CD4-positive, alpha-beta T cell treated with Interleukin-12 subunit alpha and Interleukin-12 subunit beta, for 1 hour (primary cell): ENCODE measurements at places on chromosomes 2 and 18.

- no peak for DNase-seq
Observed at GRCh38 chr2:9231291-9232165, 24.9 kb downstream of the ASAP2 start.

DNA sequence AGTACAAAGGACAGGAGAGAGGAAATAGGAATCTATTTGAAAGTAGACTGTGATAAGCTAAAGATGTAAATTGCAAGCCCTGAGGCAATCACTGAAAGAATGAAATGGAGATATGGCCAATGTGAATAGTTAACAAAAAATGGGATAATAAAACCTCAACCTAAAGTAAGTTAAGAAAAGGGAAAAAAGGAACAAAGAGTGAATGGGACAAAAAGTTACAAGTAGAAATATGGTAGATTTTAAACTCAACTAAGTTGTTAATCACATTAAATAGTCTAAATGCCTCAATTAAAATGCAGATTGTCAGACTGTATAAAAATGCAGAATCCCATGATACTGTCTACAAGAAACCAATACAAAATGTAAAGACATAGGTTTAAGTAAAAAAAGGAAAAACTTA is 165.2 kb upstream of the RBMS1 start:
- DNase-seq: no peak

- no peak for DNase-seq
Observed at GRCh38 chr18:11009147-11009546, 140.2 kb downstream of the PIEZO2 start.

DNA sequence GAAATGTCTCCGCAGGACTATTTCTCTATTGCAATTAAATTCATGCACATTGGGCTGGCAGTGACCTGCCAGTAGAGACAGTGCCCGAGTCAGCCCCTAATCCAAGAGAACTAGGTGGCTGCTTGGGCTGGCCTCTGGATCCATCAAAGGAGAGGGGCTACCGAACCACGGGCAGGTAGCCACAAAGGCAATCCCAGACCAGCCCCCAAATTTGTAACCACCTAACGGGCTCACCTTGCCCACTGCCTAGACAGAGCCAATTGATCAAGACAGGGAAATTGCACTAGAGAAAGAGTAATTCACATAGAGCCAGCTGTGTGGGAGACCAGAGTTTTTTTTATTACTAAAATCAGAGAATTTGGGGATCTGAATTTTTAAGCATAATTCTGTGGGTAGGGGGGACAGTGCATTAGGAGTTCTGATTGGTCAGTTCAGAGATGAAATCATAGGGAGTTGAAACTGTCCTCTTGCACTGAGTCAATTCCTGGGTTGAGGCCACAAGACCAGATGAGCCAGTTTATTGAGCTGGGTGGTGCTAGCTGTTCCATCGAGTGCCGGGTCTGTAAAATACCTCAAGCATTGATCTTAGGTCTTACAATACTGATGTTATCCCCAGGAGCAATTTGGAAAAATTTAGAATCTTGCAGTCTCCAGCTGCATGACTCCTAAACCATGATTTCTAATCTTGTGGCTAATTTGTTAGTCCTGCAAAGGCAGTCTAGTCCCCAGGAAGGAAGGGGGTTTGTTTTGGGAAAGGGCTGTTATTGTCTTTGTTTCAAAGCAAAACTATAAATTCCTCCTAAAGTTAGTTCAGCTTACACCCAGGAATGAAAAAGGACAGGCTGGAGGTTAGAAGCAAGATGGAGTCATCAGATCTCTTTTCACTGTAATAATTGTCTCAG is 260.4 kb upstream of the SP5 start:
- no peak for DNase-seq

DNA sequence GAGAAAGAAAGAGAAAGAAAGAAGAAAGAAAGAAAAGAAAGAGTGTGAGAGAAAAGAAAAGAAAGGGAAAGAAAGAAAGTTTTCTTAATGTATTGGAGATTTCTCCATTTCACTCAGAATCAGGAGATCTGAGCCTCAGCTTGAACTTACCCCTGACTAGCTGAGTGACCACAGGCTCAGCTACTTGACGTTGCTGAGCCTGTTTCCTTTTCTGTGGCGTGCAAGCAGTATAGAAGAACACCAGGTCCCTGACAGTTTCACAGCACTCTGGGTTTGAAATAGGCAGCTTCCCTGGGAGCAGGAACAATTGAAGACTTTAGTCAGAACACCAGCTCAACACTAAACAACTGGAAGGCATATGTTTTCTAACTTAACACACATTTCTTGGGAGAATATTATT is 44.7 kb downstream of the MARCO start:
- no peak for DNase-seq

DNA sequence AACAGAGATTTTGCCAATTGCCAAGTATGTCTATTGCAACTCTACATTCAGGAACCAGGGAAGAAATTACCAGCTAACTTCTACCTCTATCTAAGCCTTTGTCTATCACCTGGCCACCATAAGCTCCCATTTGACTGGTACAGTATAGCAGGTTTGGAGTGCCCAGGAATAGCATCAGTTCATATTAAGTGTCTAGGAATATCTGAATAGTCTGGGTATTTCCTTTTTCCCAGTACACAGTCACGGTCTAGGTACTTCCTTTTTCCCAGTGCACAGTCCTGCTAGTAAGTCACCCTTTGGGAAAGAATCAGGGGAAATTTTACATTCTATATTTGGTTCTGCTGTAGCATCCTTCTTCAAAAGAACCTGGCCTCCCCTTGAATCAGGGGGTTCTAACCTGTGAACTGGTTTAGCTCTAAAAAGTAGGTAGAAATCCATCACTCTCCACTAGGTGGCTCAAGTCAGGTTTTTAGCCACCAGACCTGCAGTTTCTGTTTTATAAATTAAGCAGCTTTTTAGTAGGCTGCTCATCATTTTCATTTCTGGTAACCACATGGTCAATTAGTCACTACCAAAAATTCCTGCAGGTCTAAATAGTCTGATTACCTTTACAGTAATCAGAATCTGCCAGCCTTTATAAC is 49.3 kb upstream of the DNAJC10 start:
- DNase-seq: peak; percentile 51

DNA sequence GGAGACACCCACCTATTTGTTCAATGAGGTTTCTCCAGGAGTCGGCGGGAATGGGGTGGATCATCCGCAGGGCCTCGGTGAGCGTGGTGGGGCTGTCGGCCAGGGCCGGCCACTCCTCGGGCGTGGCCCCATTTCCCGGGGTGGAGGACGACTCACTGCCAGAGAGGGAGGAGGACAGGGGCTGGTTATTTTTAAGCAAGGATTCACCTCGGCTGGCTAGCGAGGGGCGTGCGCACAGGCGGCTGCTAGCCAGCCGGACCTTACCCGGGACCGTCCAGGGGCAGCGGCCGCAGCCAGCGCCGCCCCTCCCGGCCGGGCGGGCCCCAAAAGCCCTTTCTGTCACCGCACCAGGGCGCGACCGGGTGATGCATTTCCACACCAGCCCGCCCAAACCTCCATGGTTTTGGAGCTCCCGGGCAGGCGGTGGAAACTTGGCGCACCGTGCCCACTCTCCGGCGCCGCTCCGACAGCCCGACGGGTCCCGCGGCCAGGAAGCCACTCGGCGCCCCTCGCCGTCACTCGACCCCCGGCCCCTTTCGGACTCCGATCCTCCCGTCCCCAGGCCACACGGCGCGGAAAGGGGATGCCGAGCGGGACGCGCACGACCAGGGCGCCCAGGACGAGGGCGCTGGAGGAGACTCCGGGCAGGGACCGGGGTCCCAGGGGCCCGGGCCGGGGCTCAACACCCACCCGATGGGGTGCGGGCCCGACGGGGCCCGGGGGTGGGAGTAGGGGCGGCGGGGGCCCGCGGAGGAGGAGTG is 57.1 kb downstream of the SNORC start:
- DNase-seq: no peak

DNA sequence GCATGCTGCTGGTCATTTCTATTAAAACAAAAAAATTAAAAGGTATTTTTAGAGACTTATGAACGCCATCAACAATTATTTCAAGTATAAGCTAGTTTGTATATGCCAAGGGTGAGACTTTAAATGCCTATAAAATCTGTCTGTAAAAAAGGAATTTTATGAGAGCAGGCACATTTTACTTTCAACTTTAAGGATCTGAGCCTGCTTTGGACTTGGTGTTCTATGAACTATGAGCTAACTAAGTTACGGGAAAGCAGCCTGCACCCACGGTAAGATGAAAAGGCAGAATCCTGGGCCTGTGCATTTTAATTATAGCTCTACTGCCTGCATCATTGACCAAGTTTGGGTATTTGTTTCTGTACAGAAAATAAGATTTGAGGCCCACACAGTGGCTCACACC is 95.4 kb downstream of the PLEKHM3 start:
- no peak for DNase-seq

DNA sequence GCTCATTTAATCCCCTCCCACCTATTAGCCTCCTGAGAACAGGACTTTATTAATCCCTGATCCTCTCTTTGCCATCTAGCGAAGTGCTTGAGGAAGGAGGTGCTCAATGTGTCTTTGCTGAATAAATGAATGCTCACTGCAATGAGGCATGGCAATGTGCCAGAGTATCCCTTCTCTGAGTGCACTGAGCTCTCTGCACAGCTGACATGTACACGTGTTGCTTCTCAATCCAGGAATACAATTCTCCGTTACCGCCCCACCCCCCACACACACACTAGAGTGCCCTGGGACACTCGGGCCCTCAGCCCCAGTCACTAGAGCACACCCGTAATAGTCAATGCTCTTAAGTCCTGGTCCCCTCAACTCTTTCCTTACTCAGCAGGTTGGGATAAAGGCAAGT is 41.4 kb downstream of the FAM178B start:
- no peak for DNase-seq

- no peak for DNase-seq
Observed at GRCh38 chr2:6782517-6783237, 83.0 kb downstream of the CMPK2 start.

DNA sequence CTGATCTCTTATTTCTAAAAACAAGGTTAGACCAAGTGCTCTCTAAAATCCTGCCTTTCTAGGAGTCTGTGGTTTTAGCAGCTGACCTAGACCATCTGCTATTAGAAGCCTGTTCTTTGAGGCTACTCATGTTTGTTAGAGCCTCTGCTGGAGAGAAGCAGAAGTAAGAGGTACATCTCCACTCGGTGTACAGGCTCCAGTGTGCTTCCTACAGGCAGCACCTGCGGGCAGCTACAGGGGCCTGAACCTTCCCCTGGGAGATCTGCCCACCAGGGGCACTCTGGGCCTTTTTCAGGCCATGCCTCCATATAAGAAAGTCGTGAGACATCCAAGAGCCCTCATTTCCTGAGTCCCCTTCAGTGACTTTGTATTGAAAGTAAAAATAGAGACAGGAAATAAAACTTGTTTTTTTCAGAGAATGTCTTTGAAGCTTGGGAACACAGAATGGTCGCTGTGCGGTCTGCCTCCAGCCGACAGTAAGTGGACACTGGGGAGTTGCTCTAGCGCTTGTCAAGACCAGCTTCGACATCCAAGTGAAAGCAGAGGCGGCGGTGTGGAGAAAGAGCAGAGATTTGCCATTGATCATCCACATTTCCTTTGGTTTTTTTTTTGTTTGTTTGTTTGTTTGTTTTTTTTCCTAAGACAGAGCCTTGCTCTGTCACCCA is 31.7 kb downstream of the ONECUT2 start:
- DNase-seq: no peak

GRCh38 chr2:38147333-38148121 is 71.6 kb upstream of the CYP1B1 start:
- no peak for DNase-seq

DNA sequence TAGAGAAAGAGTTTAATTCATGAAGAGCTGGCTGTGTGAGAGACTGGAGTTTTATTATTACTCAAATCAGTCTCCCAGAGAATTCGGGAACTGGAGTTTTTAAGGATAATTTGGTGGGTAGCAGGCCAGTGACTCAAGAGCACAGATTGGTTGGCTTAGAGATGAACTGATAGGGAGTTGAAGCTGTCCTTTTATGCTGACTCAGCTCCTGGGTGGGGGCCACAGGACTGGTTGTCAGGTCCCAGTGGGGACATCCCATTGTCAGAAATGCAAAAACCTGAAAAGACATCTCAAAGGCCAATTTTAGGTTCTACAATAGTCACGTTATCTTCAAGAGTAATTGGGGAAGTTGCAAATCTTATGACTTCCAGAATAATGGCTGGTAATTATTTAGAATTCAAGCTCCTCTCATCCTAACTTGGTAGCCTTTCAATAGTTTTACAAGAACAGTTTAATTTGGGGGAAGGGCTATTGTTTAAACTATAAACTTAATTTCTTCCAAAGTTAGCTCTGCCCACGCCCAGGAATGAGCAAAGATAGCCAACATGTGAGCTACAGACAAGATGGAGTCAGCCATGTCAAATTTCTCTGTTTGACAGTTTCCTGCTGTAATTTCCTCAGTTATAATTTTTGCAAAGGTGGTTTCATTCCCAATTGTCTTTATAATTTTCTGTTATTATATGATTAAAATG is 149.4 kb upstream of the SLC39A10 start:
- no peak for DNase-seq

GRCh38 chr2:208249296-208249695 is 5.6 kb downstream of the IDH1 start:
- DNase-seq: no peak

GRCh38 chr18:53567929-53568574 is 656.4 kb downstream of the MBD2 start:
- peak; percentile 13 for DNase-seq

DNA sequence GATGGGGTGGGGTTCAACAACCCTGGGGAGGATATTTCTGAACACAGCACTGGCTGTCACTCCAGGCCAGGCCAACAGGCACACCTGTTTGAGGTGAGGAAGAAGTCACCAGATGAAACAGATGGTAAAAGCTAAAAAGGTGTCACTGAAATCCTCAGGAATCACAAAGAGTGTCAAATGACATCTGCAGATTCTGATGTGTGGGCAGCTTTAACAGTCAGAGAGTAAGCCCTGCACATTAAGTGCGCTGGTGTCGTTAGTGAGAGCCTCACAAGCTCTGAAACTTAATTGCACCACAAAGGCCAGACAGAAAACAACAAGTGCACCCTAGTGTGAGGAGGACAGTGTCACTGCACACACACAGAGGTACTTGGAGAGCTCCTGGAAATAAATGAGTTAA is 13.6 kb downstream of the FLACC1 start:
- no peak for DNase-seq

GRCh38 chr18:79393181-79393634 is 2.5 kb upstream of the NFATC1 start:
- no peak for DNase-seq

DNA sequence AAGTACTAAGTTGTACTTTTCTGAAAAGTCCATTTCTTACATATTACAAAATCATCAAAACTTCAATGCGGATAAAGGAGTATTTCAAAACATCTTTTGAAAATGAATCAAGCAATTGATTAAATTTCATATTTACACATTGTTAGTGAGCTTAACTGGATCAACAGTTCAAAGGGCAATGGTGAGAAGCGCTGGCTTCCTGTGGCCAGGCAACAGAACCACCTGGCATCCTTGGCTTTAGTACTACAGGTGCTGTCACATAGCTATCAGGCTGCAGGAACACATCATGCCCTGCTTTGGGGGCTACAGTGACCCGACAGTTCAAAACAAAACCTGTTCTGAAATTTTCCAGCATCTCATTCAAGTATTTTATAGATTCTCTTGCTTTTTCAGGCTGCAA is 59.2 kb downstream of the SMAD2 start:
- no peak for DNase-seq

DNA sequence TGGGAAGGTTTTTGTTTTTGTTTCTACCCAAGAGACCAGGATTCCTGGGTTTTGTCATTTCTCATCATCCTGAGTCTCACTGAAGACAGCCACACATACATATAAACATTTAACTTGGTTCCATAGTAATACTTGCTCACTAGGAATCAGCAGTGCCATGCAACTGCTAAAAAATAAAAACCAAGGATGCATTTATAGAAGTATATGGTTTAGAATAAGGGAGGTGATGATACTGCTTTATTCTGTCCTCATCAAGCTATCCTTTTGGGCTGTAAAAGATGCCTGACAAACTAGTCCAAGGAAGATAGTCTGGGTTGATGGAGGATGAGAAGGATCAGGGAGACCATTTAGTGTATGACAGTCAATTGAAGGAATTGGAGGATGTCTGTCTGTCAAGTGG is 740 bp downstream of the SPATA3 start:
- no peak for DNase-seq
